Activated T-cell treated with anti-CD3 and anti-CD28 coated beads, Interleukin-2, amount 50 U/mL, for 48 hours (primary cell): ENCODE measurements at places on chromosomes 4 and X.

DNA sequence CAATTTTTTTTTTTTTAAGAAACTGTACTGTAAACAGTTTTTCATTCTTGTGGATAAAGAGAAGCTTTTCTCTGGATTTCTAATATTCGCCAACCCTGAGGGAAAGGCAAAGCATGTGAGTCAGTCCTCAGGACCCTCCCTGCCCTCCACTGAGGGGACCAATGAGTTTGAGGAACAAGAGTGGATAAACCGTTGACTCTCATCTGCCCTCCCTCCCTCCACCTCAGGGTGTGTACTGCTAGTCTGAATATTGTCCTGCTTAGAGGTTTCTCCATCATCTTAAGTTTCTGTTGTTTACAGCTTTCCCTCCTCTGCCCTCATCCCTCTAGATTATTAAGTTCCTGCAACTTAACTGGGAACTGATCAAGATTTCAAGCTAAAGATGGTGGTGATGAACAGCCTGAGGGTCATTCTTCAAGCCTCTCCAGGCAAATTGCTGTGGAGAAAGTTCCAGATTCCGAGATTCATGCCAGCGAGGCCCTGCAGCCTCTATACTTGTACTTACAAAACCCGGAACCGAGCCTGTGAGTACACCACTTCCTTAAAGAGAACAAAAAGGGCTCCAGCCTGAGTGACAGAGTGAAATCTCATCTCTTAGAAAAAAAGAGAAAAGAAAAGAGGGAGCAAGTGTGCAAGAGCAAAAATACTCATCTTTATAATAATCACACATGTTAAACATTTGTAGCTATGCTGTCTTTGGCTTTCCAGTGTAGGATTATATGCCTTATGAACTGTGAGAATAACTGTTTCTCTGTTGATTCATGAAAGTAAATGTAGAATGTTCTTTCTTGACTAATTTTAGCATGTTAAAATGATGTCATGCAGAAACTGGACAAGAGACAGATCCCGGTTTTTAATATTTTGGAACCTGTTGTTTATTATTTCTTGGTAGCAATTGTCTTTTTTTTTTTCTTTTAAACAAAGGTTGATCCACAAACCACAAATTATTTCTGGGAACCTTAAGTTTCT lies 11.9 kb downstream of the CA5B start:
- peak; percentile 30 for DNase-seq

DNA sequence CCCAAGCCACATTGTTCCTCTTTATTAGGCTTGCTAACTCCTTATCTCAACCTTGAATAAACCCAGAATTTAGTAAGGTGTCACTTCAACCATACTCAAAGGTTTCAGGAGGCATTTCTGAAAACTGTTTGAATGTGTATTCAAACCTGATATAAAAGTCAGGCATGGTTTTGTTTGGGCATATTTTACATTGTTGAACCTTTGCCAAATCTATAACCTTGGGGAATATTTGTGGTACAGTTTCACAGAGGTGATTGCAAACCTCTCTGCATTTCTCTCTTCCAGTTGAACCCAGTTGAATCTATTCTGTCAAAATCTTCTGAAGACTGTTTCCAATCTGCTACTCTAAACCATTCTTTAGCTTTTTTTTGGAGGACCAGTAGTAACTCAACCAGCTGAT lies 409.0 kb downstream of the TECRL start:
- no peak for DNase-seq

DNA sequence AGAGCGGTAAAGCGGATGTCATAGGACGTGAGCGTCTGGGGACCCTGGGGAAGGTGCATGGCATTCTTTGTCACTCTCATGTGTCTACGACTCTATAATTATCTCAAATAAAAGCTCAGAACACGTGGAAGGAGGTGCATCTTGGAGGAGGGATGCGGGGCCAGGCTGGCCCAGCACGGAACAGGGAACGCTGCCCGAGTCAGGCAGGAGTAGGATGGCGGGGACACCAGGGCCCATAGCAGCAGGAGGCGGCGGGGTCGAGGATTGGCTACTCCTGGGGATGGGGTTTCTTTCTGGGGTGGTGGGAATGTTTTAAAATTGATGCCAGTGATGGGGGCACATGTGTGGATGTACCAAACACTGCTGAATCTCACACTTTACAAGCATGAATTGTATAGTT lies 5.4 kb upstream of the HTRA3 start:
- no peak for DNase-seq

- DNase-seq, result no peak
Observed at GRCh38 chrX:23656684-23657083, 10.6 kb upstream of the PRDX4 start.

DNA sequence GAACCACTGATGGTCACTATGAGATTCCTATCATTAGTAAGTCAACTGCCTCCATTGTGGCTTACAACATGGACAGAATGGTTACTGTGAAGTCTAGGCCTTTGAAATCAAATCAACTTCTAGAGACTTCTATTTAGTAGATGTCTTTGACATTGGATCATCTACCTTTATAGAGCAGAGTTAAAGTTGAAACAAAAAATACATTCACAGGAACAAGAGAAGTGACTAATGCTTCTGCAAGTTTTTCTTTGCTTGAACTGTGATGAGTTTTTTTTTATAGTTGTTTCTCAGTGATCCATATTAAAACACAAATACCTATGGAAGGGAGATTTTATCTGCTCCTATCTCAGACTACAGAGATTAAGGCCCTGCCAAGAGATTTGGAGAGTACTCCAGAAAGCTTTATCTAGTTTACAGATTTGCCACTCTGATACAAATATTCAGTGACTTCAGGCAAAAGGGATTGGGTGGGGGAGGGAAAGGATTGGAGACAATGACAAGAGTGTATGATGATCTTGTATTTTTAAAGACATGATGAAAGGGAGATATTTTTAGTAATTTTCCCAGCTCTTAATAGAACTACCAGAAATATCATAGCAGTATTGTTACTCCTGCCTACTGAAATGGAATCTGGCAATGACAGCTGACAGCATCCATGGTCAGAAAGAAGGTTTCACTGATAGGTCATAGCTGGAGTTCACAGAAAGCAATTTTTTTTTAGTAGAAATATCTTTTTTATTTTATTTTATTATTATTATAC lies 16.0 kb upstream of the EPGN start:
- DNase-seq, result no peak

DNA sequence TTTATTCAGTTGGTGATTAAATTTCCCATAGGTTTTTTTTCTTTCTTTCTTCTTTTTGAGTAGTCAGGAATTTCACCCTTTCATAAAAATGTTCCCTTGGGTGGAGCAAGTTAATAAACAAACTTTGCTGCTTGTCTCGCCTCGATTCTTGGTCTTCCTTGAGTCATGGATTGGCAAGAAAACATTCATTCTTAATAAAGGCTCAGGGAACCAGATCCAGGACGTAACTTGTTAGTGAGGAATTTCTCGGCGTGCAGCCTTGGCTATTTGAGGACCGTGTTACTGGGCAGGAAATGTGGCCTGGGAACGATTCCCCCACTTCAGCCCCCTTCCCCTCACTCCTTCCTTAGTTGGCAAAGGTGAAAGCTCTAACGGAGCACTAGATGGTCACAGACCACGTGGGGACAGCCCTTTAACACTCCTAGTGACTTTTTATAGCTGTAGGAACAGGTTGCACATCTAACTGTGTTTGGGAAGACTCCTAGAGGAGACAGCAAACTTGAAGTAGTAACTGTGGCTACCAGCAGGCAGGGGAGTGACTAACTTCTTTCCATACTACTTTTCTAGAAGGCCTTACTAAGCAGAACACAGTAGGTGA lies 106.8 kb downstream of the UCHL1 start:
- DNase-seq, result no peak

DNA sequence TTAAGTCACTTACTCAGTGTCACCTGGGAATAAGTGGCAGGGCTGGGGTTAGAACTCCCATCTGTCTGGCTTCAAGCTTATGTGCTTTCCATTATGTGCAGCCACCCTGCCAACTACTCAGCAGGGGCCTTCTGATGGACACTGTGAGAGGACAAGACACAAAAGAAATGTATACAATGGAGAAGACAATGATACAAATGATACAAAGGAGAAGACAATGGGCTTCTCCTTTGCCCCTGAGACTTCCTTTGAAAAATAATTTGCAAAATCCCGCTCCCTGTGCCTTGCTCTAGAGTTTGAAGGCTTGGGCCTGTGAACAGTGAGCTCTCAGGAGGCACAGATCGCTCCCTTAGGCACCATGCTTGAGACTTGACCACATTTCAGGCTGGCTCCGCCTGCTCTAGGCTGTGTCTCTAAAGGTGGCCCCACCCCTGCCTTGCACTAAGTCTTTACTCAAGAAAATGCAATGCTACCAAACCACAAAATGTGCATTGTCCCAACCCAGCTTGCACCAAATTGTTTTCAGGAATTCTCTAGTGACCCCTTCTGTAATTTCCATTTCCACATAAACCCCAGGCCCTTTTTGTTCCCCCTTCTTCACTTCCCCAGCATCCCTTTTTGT lies 27.1 kb upstream of the STX18 start:
- DNase-seq, result no peak

DNA sequence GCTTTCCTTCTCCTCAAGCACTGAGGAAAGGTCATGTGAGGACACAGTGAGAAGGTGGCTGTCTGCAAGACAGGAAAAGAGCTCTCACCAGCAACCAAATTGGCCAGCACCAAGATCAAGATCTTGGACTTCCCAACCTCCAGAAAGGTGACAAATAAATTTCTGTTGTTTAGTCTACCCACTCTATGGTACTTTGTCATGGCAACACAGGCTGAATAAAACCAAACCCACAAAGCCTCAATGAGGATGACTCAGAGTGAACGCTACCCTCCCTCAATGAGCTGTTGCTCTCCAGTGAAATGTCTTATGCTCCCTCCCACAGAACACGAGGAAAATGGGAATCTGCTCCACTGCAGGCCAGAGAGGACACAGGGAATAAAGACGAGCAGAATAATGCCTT lies 244.1 kb downstream of the RAB28 start:
- peak; percentile 23 for DNase-seq
